ENCODE measurements at places on chromosomes 2 and 18. TPM values are rescaled to one million over a fixed set of nuclear protein-coding genes. Genes with fewer than 3 reads are reported as not detected.

Gene CRYGC
- not detected for total RNA-seq

DNA sequence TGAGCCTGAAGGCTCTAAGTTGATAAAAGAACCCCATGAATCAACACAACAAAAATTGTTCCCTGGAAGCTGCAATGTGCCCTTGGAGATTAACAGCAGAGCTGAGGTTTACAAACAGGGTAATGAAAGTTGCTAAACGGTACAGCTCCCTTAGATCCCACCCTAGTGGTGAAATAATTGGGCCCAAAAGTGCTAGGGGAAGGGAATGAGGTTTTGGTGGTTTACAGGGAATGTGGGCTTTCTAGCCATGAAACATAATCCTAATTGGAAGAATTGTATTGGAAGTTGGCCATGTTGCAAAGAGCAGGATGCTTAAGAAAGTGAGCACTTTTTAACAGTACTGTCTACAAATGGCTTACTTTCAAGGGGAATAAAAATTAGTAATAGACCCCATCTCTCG, 180.2 kb upstream of the SMIM21 start:
- DNase-seq, result no peak

DNA sequence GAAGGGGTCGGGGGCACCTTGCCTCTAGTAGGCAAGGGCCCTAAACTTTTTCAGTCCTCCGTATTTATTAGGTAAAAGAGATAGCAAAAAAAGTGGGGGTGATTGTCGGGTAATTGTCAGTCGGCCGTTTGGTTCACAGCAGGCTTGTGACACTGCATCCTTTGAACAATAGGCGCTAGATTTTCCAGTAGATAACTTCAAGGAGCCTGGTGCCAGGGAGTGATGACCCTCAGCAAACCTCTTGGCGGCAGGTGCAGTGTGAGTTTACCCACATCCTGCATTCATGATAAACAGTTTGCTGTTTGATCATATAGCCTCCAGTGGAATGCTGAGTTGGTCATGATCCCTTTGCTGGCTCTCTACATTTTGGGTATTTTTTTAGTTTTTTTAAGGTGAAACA, 22.9 kb downstream of the SERPINB8 start:
- DNase-seq, result no peak

- no peak for DNase-seq
Observed at GRCh38 chr18:74141667-74142066, 6.0 kb downstream of the FBXO15 start.

DNA sequence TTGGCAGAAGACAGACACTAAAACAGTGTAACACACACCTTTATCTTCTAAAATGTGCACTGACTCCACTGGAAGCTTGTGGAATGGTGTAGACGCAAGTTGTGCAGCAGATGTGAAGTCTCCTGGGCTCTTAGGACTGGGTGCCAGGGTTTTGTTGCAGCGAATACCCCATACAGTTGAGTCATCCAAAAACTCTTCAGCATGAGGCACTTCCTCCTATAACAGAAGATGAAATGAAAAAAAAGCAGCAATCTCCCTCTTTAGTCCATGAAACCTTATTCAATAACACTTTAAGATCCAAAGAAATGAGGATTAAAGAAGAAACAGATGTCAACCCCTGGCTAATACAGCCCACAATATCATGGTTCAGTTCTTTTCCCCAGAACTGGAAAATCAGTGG, 22.2 kb downstream of the BUB1 start:
- no peak for DNase-seq

Gene ERMN
- not detected for total RNA-seq

Gene MDH1B
- 0.98 TPM for total RNA-seq

Gene HJURP
- total RNA-seq, result 6.9 TPM

GRCh38 chr18:39840856-39841481, 2114.1 kb upstream of the PIK3C3 start:
- no peak for DNase-seq

Gene KCNJ3
- total RNA-seq, result 3.6 TPM

Gene KYNU
- not detected for total RNA-seq

GRCh38 chr2:120959426-120959825, 223.8 kb downstream of the GLI2 start:
- no peak for DNase-seq

GRCh38 chr2:63853527-63854310, 12.0 kb downstream of the UGP2 start:
- no peak for DNase-seq

GRCh38 chr2:101337877-101338276, 29.4 kb upstream of the RNF149 start:
- no peak for DNase-seq

DNA sequence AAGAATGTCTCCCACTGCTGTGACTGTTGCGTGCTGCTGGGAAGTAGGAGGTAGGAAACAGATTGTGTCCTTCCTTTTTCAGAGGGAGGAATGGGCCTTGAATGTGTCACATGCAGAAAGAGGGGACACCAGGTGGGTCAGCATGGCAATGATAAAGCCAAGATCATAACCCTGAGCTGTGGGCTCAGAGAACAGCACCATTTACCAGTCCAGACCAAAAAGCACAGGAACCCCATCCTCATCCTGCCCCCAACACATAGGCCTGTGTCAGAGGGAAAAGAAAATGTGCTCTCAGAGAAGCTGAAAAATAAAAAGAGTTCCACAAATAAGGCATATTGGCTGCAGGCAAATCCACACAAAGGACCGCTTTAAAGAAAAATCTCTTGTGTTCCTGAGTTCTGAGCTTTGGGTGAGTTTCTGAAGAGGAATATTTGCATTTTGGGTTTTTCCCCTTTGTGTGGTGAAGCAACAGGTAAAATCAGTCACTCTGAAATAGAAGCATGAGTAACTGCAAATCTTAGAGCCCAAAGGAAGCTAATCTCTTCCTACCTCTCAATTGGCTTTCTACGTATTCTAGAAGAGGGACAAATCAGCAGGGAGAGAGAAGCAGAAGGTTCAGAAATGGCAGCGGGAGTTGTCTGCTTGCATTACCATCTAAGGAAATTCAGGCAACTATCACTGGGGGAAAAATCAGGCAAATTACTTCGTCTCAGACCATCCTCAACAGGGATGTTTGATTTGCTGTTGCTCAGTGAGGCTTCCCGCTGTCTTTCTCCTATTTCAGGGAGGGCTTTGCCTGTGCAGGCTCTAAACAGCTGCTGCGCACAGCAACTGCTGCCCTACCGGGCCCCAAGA, 106.8 kb downstream of the BCL11A start:
- no peak for DNase-seq

Gene CROCC2
- total RNA-seq, result not detected

- no peak for DNase-seq
Observed at GRCh38 chr2:173654161-173654895, 299.7 kb downstream of the CDCA7 start.

DNA sequence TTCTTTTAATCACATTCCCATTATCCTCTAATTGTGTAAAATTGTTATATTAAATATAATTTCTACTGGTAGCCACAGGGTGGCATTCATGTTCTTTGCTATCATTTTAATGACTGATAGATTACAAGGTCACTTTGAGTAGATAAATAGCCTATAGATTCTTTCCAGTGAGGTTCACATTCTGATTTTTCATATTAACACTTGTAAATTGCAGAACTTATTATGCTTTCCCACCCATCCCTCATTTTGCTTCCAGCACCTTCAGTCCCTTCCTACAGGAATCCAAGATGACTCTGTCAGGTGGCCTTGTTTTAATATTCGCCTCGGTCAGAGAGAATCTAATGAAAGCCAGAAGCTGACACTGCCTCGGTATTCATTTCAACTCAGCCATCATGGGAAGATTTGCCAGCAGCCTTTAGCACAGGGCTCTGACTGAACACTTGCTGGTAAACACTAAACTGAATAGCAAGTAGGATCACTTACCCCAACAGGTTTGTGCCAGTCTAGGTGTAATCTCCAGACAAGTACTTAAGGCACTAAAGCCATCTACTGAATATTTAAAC, 101.2 kb upstream of the FSHR start:
- no peak for DNase-seq

GRCh38 chr2:101821059-101821805, 123.7 kb downstream of the MAP4K4 start:
- DNase-seq, result no peak

- DNase-seq, result no peak
Observed at GRCh38 chr2:158649846-158650245, 145.3 kb upstream of the DAPL1 start.

DNA sequence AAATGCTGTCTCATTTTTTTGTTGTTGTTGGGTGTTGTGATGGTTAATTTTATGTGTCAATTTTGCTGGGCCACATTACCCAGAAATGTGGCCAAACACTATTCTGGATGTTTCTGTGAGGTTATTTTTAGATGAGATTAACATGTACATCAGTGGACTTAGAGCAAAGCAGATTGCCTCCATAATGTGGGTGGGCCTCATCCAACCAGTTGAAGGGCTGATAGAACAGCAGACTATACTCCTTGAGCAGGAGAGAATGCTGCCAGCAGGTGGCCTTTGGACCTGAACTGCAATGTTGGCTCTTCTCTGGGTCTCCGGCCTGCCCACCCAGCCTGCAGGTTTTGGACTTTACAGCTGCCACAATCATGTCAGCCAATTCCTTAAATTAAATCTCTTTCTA, 169.0 kb downstream of the FTCDNL1 start:
- DNase-seq, result no peak

DNA sequence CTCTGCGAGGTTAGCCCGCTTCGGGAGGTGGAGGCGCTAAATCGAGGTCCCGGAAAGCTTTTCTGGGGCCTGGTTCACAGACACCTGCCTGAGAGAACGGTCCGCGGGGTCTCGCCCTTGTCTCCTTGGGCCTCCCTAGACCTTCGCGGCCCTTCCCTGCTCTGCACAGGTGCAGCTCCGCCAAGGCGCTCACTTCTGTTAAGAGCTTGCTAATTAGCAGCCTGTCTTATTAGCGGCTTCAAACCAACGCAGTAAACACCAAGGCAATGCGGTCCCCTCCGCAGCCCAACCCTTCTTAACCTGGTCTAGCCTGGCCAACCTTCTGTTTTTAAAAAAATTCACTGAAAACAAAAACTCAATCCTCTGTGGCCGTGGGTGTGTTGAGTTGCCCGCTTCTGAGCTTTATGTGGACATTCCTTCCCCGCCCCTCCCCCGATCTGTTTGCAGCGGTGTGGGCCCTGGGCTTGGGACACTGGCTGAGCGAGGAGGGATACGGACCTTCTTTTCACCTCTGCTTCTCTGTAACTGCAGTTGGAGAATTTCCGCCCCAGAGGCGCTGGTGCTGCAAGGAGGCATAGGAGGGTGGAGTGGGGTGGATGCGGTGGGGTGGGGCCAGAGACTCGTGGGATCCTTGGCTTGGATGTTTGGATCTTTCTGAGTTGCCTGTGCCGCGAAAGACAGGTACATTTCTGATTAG, 3.4 kb upstream of the HOXD4 start:
- no peak for DNase-seq

- DNase-seq, result no peak
Observed at GRCh38 chr2:239246723-239247122, 154.1 kb downstream of the HDAC4 start.

DNA sequence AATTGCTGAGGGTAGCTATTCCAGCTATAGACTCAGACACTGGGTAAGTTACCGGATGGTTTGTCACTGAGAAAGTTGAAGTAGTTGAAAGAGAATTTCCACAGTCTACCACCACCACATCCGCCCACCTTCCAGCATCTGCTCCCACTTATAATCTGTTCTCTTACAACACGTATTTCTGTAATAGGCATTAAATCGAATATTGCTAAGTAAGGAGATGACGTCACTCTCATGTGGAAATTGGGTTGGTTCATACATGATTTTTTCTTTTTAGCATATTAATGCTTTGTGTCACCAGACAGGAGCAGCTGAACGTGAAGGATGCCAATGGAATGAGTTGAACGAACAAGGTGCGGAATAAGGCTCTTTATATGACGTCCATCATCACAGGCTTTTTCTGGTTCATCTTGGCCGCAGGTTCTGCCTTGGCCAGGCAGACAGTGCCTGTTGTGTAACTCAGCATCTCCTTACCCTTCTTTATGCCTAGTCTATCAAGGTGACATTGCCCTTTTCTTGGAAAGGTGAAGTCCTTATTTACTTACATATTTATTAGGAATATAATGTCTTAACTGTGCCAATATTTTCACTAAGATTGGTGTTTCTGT, 45.9 kb downstream of the THUMPD2 start:
- DNase-seq, result no peak

Gene KCNE4
- not detected for total RNA-seq

GRCh38 chr18:45528712-45529336, 86.5 kb upstream of the SLC14A2 start:
- no peak for DNase-seq

DNA sequence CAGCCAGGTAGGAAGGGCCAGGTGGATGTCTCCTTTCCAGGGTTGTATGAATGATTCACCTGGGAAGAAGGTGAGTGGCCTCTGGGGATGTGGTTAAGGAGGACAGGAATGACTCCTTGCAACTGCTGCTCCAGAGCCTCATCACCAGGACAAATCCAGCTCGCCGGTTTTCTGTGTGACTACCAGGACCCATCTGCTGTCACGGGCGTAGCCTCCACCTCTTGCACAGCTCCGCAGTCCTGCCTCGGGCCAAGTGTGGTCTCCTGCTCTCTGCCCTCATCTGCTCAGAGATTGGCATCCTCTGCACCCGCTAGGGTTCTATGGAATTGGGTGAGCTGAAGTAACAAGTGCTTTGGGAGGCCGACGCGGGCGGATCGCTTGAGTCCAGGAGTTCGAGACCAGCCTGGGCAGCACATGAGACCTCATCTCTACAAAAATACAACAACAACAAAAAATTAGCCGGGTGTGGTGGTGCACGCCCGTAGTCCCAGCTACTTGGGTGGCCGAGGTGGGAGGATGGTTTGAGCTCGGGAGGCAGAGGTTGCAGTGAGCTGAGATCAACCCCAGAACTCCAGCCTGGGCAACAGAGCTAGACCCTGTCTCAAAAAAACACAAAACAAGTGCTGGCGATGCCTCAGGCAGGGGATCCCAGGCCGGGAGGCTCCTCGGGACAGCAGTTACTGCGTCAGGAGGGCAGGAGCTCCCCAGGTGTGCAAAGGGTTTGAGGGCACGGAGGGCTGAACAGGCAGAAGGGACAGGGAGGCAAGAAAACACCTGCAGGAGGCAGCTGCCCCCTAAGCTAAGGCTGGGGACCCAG, 831 bp upstream of the D2HGDH start:
- no peak for DNase-seq

Gene ALKAL2
- total RNA-seq, result 1.0 TPM

DNA sequence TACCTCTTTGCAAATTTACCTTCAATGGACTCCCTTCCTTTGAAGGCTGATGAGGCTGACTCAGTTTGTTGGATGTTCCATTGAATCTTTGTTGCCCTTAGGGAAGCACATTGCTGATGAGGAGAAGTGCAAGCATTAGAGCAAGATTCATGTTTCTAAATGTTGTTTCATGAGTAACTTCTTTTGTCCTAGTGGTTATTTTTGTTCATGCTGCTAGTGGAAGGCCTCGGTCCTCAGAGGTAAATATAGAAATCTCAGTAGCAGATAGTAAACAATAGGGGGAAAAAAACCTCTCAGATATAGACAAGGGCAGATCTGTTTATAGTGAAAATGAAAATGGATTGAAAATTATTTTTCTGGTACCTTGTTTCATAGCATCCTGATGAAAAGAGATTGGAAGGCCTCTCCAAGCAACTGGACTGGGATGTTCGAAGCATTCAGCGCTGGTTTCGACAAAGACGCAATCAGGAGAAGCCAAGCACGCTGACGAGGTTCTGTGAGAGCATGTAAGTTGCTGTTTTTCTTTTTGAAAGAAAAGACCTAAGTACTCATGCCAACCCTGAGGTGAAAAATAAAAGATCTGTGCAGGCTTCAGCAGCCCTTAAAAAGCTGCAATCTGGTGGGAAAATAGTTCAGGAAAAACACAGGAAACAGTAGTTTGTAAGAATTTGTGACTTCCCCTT, 104.9 kb downstream of the CERS6 start:
- DNase-seq, result no peak

All from glutamatergic neuron (in vitro differentiated cells).